ELR (cell line): ENCODE measurements at places on chromosomes 5 and 9.
A peak's percentile ranks its signal among the peaks of the same experiment; 100 is the strongest.

DNA sequence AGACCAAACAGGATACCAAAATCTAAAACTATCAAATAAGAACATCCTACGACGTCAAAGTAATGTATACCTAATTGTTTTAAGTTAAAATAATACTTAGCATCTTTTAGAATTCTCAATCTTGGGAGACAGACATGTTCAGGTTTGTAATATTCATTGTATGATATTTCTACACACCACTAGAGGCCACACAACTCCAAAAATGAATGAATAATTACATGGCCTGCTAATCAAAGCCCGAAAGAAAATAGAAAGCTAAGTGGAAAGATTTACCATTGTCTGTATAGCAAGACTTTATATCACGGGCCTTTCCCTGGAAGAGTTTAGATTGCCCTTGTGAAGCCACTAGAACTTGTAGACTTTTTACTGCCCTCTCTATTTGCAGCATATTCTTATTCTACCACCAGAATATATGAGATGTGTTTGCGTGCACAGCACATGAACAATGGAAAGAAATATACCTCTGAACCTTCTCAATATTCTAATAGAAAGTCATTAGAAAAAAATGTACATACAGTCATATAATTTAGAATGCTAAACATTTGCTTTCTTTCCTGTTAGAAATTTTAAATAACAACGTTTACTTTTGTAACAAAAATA, 380.1 kb upstream of the NUDT12 start:
- DNase-seq = peak; percentile 36

GRCh38 chr5:176596689-176597416, 13.1 kb downstream of the GPRIN1 start:
- no peak for DNase-seq

- DNase-seq = no peak
Measured at GRCh38 chr9:134538856-134539566, 102.6 kb upstream of the COL5A1 start.

DNA sequence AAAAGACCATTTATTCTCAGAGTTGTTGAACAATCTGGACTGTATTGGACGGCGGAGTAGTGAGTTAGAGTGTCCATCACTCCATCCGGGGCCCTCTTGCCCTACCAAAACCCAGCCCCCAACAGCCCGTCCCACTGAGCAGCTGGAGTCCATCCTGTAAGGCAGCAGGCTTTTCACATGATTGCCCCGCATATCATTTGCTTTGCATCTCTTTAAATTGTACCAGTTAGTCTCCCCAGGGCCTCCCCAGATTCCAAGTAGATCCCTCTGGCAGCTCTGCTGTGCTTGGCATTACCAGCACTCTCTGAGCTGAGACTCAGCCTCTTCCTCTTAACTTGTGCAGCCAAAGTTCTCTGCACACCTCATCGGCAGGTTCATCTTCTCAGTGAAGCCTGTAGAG, 48.6 kb upstream of the ADCY2 start:
- no peak for DNase-seq

- no peak for DNase-seq
Measured at GRCh38 chr9:99745085-99745484, 76.6 kb upstream of the NR4A3 start.

DNA sequence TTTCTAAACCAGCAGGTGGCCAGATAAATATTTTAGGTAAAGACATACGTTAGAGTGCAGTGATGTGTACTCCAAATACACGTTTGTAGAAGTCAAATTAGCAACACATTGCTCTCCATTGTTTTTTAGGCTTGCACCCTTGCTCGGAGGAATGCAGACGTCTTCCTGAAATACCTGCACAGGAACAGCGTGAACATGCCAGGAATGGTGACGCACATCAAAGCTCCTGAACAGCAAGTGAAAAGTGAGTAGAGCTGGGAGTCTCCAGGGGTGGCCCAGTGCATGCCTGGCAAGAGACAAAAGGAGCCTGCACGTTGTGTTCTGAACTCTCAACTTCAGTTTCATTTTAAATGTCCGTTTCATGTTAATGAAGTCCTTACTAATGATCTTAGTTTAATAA, 207.5 kb upstream of the OTULINL start:
- no peak for DNase-seq

GRCh38 chr9:109912726-109913460, 132.9 kb downstream of the PALM2AKAP2 start:
- DNase-seq = peak; percentile 48

DNA sequence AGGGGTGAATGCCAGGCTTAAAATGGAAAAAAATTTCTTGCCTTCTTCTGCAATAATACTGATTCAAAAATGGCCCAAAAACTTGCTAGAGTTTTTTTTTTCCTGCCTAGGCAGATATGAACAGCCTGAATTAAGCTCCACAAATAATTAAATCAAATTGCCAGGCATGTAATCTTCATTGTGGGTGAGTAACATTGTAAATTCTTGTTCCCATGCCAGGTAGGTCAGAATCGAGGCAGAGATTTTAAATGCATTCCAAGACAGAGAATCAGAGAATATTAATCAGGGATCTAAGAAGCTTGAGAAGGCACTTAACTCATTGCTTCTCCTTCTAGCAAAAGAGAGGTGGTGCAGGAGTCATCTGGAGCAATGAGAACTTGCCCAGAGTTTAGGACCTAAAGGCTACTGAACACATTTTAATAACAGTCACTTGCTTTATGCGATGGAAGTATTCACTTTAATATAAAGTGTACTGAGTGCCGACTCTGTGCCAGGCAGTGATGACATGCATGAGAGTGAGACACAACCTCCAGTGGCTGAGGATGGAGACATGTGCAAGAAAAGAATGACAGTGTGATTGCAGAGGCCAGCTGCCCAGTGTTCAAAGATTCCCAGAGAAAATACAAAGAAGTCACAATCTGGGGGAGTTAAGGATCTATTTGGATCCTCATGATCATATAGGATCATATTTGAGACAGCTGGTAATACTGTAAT, 102.3 kb downstream of the APBA1 start:
- peak; percentile 53 for DNase-seq

DNA sequence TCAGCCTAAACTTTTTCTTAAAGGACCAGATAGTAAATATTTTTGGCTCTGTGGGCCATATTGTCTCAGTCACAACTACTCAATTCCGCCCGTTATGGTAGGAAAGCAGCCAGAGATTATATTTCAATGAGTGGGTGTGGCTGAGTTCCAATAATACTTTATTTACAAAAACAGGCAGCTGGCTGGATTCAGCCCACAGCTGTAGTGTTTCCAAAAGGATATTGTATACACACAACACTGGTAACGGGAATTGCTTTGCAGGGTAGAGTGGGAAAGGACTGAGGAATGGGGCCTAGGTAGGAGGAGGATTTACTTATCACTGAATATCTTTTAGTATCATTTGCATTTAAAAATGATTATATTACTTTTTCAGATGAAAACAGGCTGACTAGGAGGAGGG, 21.0 kb downstream of the GCNT4 start:
- DNase-seq = no peak

GRCh38 chr5:113507601-113508000, 5.9 kb upstream of the YTHDC2 start:
- DNase-seq = no peak

DNA sequence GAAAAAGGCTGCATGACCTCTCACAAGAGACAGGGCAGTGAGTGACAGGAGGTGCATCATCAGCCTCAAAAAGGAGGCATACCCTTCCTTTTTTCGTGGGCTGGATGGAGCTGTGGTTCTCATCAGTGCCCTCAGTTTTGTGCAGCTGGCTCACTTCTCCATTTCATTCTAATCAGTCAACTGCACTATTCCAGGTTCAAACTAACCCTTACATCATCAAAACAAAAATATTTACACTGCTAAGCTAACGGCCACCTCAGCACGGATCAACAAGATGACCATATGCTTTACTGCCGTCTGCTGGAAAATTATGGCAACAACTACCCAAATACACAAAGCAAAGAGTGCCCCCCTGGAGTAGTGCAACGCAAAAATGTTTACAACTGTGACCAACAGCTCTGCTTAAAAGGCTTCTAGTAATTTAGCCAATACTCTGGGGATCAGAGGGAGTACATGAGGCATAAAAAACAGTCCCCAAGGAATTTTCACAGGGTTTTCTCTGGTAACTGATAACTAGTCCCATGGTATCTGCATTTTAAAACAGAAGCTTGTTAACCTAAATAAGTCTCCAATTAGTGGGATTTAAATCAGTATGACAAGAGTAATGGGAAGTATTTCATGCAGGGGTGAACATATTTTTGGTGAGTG, 10.8 kb downstream of the KCNV2 start:
- DNase-seq = peak; percentile 72

GRCh38 chr5:145408048-145408341, 427.1 kb downstream of the PRELID2 start:
- no peak for DNase-seq

DNA sequence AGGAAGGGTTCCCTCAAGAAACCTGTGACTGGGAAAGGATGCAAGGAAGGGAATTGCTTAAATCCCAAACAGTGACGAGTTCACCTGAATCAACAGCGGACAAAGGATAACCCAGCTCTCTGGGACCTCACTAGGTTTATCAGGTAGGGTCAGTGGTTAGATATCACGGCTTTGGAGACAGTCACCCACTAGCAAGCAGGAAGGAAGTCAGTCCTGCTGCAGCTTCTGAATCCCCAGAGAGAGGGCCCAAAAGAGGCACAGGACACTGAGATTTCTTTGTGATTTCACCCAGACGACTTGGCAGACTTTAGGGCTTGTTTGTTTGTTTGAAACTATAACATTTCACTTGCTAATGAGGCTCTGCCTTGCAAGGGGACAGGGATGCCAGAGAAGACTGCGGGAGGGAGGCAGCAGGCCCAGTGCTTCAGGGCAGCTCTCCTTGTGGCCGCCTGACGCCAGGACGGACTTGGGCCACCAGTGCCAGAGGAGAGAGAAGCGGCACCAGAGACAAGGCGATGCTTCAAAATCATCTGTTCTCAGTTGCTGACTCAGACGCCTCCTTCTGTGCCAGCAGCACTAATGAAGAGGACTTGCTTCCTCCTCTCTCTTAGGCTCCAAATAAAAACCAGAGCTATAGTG, 275.6 kb upstream of the SLC30A5 start:
- no peak for DNase-seq

DNA sequence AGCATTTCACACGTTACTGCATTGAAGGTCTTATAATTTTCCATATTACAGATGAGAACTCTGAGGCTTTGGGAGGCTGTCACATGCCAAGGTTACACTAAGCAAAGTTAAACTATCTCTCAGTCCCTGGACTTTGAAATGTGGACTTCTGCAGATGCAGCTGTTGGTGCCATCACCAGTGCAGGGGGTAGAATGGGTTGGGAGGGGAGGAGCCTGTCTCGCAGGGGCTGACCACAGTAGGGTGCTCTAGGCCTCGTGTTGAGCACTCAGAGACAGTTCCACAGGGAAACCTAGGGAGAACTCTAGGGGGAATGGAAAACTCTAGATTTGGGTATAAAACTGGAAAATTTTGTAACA, 220.9 kb downstream of the MAPKAP1 start:
- DNase-seq = no peak

GRCh38 chr5:98904780-98905179, 24.0 kb downstream of the CHD1 start:
- peak; percentile 86 for DNase-seq
